Stimulated activated CD4-positive, alpha-beta T cell treated with anti-CD3 and anti-CD28 coated beads, Interleukin-1b, Interleukin-23, amount 100 ng/mL, for 24 hours (primary cell): ENCODE measurements at places on chromosomes 2 and 18.

GRCh38 chr18:58492891-58493469 is 135.9 kb downstream of the ALPK2 start:
- no peak for DNase-seq

DNA sequence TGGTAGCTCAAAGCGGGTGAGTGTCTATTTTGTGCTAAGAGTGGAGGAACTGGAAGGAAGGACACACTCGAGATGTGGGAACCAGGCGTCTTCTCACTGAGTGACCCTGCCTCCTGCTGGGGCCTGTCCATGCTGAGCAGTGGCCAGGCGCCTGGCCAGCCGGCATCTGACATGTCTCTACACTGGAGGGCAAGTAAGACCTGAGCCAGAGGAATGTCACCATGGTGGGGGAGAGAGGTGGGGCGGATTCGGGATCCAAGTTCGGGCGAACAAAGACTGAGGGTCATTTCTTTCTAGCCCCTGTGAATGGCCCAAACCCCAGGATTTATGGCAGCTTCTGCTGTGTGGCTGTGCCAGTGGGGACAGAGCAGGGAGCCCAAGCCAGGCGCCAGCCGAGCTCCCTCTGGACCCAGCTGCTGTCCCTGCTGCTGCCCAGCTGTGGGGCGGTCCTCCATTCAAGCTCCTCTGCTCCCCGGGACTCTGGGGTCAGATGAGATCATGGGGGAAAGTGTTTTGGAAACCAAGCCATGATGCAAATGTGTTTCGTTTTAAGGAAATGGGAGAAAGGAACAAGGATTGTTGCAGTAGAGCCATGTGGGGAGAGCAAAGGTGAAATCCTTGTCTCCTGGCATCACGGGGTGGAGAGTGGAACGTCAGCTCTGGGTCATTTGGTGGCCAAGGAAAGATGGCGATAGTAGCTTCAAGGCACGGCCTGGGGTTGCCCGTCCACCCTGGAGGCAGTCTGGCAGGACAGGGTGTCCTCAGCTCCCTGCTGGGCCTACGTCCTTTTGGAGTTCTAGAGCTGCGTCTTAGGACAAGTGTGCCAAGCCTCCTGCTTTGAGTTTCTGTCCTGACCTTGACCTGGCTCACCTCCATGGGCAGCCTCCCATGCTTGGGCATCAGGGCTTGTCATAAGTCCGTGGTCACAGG is 8.1 kb downstream of the ACKR3 start:
- no peak for DNase-seq

- no peak for DNase-seq
These were observed 3.2 kb downstream of the NOTO start for GRCh38 chr2:73205611-73206010.

DNA sequence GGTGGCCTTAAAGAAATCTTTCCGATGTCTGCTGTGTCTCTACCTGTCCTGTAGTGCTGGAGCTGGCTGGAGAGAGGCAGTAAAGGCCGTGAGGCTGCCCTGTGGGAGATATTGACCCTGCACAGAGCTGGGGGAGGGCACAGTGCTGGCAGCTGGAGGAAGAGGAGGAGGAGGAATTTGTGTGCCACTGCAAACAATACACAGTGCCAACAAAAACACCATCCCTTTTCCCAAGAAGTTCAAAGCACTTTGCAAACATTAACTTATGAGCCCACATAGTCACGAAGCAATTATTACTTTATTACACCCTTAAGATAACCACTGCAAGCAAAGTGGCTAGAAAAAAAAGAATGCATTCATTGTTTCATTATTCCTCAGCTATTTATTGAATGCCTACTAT is 45.0 kb upstream of the CYTIP start:
- no peak for DNase-seq

GRCh38 chr2:237116431-237116830 is 30.7 kb downstream of the COPS8 start:
- no peak for DNase-seq

DNA sequence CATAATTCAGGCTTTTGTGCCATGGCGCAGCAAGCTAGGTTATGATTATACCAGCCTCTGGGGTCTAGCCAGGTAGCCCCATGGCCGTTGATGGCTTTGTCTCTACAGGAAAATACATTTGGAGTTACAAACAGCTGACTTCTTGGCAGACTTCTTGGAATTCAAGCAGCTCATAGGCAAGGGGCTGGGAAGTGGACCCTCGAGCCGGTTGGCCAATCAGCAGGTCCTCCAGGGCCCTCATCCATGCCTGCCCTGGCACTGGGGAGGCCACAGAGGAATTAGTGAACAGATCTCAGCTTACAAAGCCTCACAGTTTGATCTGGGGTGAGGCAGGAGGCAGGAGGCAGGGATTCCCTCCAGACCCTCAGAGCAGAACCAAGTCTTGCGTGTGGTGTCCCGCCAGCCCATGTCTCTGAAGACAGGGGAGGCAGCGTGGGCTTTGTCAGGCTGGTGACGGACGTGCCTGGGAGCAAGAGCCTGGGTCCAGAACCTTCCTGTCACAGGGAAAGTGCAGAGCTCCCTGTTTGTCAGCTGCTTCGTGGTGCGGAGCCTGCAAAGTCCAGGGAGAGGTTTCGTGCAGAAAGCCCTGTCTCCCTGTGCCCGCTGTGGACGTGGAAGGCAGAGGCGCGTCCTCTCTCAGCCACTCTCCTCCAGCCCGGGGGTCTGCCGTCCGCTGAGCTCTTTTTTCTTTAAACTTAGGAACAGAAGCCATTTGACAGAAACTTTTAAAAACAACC is 131.7 kb downstream of the KLHL29 start:
- no peak for DNase-seq

GRCh38 chr2:102337012-102337411 is 18.6 kb upstream of the IL18R1 start:
- no peak for DNase-seq

DNA sequence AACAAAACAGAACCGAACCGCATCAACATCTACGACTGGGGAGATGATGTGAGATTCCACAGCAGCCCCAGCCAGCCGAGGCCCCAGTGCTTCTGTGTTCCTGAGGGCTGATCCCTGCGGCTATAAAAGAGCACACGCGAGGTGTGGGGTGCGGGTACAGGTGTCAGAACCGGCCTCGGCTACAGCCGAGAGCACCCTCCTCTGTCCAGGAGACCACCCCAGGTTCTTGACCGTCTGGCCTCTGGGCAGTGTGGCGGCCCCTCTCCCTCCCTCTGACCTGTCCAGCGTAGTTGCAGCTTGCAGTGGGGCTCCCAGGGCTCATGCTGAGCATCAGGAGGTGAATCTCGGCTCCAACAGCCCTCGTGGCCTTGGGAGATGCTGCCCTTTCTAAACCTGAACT is 23.7 kb downstream of the RTP5 start:
- DNase-seq = no peak

GRCh38 chr2:225771701-225772100 is 372.2 kb downstream of the NYAP2 start:
- no peak for DNase-seq

DNA sequence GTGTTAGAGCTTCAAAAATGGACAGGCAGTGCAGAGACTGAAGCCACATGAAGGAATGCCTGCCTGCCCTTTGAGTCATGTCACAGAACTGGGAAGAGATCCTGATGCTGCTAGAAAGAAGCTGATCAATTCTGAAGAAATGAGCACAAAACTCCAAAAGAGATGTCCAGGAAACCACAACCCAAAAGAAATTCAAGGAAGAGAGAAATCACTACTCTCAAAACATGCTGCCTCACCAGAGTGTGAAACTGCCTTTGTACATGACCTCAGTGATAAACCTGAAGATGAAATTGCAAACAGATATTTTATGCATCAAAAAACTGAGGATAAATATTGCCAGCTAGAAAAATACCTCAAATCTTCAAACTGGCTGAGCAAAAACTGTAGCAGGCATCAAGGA is 20.5 kb downstream of the USP40 start:
- no peak for DNase-seq

GRCh38 chr18:52131845-52132244 is 208.2 kb upstream of the DCC start:
- no peak for DNase-seq

- no peak for DNase-seq
These were observed 87.9 kb downstream of the ICOS start for GRCh38 chr2:204024503-204024902.

DNA sequence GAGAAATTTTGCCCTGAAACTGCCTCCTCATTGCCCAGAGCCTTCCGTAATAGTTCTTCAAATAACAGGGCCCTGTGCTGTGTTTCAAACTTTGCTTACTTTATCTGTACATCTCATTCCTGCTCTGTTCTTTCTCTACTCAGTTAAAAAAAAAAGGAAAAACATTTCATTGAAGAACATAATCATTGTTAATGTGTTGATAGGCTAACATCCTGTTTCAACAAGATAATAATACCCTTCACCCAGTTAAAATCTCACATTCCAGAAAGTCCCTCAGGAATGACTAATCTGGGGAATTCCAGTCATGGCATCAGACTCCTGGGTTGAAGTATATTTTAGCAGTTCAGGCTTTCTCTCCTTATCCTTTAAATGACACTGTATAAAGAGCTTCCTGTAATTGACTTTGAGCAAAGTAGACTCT is 45.6 kb upstream of the ITGAV start:
- DNase-seq = no peak

- no peak for DNase-seq
These were observed 40.5 kb downstream of the REEP1 start for GRCh38 chr2:86296947-86297346.

DNA sequence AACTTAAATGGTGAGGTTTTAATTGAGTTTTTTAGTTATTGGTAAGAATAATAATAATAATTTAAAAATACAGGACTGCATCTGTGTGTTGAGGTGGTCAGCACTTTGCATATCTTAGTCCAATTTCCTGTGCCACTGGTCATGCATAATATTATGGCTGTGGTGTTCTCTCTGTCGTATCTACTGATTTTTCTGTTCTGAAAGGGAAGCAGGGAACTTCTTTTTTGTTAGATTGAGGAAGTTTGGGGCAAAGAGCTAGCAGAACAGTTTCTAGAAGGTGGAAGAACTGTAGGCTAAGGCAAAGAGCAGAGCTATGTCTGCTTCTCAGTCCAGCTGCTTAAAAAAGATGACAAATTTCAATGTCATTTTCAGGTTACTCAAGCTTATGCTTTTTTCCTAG is 74.3 kb downstream of the XRCC5 start:
- DNase-seq = no peak

DNA sequence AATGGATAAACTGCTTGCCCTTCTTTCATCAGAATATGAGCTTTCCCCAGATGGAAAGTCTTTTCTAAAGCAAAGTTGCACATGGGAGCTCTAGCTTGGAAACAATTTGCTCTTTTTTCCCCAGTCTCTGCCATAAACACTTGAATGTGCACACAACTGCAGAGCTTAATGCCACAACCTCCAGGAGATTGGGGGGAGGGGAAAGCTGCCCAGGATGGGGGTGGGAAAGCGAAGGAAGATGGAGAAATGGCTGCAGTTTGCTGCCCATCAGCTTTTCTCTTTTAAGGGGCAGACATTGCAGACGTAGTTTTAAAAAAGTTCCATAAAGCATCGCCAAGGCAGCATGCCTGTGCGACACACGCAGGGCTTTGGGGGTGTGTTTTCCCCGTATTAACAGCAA is 1.5 kb downstream of the ACKR3 start:
- no peak for DNase-seq

- DNase-seq = no peak
These were observed 21.6 kb downstream of the CIB4 start for GRCh38 chr2:26619521-26619951.

- no peak for DNase-seq
These were observed 568.9 kb upstream of the ACVR2A start for GRCh38 chr2:147275943-147276342.

DNA sequence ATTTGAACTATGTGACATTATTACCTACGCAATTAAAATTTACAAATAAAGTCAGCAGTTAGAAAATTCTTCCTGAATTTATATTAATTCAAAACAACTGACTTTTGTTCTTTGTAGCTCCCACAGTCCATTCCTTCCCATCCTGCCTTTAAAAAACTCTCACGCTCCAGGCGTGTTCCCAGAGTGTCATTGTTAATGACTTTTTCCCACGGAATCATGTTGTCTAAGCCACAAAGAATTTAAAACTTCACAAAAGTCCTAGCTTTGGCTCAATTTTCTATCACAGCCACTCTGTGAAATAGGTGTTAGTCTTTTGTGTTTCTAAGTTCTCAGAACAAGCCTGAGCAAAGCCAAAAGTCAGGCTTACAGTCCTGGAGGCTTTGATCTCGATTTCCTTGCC is 26.5 kb downstream of the SLC1A4 start:
- DNase-seq = no peak

DNA sequence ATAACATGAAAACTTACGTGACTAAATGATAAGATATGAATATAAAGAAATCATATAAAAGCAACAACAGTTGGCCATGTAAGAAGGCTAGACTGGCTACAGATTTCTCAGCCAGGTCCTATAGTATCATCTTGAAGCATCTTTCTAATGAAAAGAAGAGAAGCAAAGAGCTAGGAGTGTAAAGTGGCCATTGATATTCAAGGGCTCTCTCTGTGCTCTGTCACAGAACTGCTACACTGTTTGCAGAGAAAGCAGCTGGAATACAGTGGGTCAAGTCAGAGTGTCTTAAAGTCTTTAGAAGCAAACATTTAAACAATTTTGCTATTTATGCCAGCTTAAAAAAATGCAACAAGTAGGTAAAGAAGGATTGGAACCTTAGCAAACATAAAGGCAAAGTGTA is 118.8 kb downstream of the SCN9A start:
- no peak for DNase-seq

GRCh38 chr2:234341306-234341985 is 155.4 kb downstream of the ARL4C start:
- DNase-seq = no peak

DNA sequence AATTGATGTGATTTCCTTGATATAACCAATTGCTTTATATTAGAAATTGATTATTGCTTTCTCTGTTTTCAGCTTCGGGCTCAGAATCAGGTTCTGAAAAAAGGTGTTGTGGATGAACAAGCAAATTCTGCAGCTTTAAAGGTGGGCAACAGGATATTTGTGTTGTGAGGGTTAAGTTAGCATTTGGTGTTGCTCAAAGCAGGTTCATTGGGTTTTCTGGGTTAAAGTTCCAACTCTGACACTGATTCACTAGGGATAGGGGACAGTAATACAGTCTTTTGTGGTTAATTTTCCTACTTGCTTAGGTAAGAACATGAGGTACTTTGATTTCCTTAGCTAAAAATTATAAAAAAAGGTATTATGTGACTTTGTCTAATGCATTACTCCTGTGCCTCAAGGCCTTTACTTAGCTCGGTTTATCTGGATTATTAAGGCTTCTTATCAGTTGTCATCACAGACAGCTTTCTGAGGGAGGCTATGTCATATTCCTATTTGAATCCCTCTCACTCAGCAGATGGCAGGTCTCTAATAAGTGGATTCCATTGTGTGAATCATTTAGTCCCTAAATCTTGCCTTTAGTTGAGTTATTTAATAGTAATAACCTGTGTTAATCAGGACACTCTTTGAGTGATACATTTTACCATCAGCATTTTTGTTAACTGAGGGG is 78.9 kb upstream of the STON1 start:
- no peak for DNase-seq

GRCh38 chr2:24076849-24077534 is 866 bp upstream of the SF3B6 start:
- no peak for DNase-seq

- DNase-seq = no peak
These were observed 416.6 kb upstream of the ACVR2A start for GRCh38 chr2:147428120-147428747.

- DNase-seq = no peak
These were observed 108.0 kb downstream of the ITGB1BP1 start for GRCh38 chr2:9315280-9315847.
